ENCODE measurements at places on chromosomes 7 and 10.

- no peak for DNase-seq
Measured at GRCh38 chr7:22591271-22591670, 91.3 kb upstream of the STEAP1B start.

- no peak for DNase-seq
Measured at GRCh38 chr10:129120441-129120840, 346.6 kb upstream of the MGMT start.

GRCh38 chr10:111360260-111360925 lies 283.6 kb downstream of the ADRA2A start:
- peak; percentile 20 for DNase-seq

DNA sequence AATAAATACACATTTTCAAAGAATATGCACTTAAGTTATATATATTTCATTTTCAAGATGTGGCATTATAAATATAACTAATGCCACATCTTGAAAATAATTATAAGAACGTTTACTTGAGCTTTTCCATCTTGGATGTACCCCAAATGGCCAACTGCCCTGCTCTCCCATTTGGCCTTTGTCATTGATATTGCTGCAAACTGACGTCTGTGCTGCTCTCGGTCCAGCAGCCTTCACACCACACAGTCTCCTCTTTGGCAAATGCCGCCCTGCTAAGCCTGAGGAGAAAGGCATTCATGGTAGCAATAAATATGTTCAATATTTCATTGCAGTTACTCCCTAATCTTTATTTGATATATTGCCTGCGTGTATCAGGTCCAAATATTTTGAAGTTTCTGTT lies 384.6 kb upstream of the ADARB2 start:
- no peak for DNase-seq

Measured in NCI-H1092 (cell line).